ENCODE measurements at places on chromosomes 6 and 20. TPM values are rescaled to one million over a fixed set of nuclear protein-coding genes. Genes with fewer than 3 reads are reported as not detected.

GRCh38 chr6:3195420-3195694 lies 32.1 kb downstream of the TUBB2B start:
- H3K36me3 ChIP-seq, result no peaks in the 10 kb centered on the region
- no peaks in the 10 kb centered on the region for H3K27me3 ChIP-seq
- H3K4me3 ChIP-seq, result no peak overlapping the region
- peak overlapping the region; percentile 82 for H3K27ac ChIP-seq
- DNase-seq, result no peak

- no peak overlapping the region for H3K4me3 ChIP-seq
- peaks cover 10% of the 10 kb centered on the region for H3K4me1 ChIP-seq
- no peaks in the 10 kb centered on the region for H3K36me3 ChIP-seq
- H3K27ac ChIP-seq, result no peak overlapping the region
- H3K27me3 ChIP-seq, result no peaks in the 10 kb centered on the region
Observed at GRCh38 chr6:116018976-116019375, 41.7 kb downstream of the FRK start.

The TSPO2 gene
- polyA plus RNA-seq, result not detected

The PDE10A gene
- polyA plus RNA-seq, result 4.2 TPM

- DNase-seq, result peak; percentile 27
- H3K27me3 ChIP-seq, result no peaks in the 10 kb centered on the region
- no peak overlapping the region for H3K4me3 ChIP-seq
- H3K4me1 ChIP-seq, result peaks cover 19% of the 10 kb centered on the region
- H3K27ac ChIP-seq, result peak overlapping the region; percentile 78
Observed at GRCh38 chr6:169427856-169428255, 174.2 kb upstream of the THBS2 start.

GRCh38 chr6:44355640-44356039 lies 13.2 kb downstream of the SPATS1 start:
- no peaks in the 10 kb centered on the region for H3K27me3 ChIP-seq
- DNase-seq, result no peak

- no peak for DNase-seq
- H3K27me3 ChIP-seq, result no peaks in the 10 kb centered on the region
- no peak overlapping the region for H3K4me3 ChIP-seq
- no peaks in the 10 kb centered on the region for H3K36me3 ChIP-seq
Observed at GRCh38 chr6:54935739-54936138, 89.2 kb downstream of the FAM83B start.

The SOX18 gene
- polyA plus RNA-seq, result 23.5 TPM

DNA sequence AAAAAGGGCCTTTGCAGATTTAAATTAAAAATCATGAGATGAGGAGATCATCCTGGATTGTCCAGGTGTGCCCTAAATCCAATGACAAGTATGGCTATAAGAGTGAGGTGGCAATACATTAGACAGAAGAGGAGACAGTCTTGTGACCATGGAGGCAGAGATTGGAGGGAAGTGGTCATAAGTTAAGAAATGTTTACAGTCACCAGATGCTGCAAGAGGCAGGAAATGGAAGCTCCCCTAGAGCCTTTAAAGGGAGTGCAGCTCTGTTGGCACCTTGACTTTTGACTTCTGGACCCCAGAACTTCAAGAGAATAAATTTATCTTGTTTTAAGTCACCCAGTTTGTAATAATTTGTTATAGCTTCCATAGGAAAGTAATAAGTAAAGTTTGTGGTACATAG lies 61.1 kb downstream of the HMGN3 start:
- no peaks in the 10 kb centered on the region for H3K36me3 ChIP-seq
- H3K27me3 ChIP-seq, result no peaks in the 10 kb centered on the region
- DNase-seq, result no peak
- no peak overlapping the region for H3K4me3 ChIP-seq

DNA sequence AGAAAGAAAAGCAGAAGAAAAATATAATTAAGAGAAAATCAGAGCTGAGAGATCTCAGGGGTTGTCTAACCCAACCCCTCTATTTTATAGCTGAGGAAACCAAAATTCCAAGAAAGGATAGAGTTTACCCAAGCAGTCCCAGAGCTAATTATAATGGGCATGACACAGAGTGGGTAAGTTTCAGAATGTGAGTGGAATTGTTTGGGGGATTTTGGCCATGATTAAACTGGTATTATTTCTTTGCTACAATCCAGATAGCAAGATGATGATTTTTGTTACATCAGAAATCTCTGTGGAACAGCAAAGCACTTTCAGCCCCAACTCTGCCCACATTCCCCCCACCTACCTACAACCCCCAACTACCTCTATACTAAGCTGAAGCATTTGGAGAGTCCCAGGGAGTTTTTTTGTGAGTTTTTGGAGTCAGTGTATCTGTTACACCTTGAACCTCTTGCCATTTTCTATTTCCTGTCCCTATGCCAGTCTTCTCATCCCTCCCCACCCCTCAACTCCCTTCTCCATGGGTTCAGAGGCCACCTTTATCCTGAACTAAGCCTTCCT lies 24.7 kb downstream of the POFUT1 start:
- peaks cover 40% of the 10 kb centered on the region for H3K4me1 ChIP-seq
- peaks cover 76% of the 10 kb centered on the region for H3K36me3 ChIP-seq
- peak overlapping the region; percentile 67 for H3K27ac ChIP-seq
- no peak overlapping the region for H3K4me3 ChIP-seq
- H3K27me3 ChIP-seq, result no peaks in the 10 kb centered on the region
- DNase-seq, result no peak

DNA sequence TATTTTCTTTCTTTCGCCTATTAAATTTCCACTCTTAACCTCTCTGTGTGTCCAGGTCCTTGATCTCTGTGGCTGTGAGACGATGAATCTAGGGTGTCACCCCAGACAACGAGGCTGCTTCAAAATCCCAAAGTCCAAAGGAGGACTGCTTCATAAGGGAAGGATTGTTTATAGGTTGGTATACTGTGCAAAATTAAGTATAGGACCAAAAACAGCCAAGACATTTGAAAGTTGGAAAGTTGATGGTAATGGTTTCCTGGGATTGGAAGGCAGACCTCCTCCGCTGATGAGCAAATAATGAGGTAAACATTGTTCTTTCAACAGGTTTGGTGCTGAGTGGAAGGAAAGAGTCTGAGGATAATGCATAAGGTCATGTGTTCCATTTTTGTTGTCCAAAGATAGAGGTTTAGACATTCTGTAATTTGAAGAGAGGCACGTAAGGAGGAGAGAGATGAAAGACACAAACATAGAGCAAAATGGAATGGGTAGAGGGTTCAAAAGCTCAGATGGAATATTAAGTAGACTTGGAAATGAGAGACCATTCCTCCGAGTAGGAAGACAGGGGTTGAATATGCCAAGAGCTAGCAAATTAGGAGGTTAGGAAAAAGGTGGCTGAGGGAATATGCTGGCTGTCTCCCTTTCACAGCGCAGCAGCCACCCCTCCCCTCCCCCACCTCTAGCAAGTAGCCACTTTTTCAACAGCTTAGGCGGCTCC lies 24.8 kb downstream of the ZNF311 start:
- H3K4me1 ChIP-seq, result peaks cover 3% of the 10 kb centered on the region
- no peaks in the 10 kb centered on the region for H3K36me3 ChIP-seq
- peaks cover 15% of the 10 kb centered on the region for H3K27me3 ChIP-seq
- peak; percentile 11 for DNase-seq
- H3K27ac ChIP-seq, result no peak overlapping the region
- H3K4me3 ChIP-seq, result peak overlapping the region; percentile 73

DNA sequence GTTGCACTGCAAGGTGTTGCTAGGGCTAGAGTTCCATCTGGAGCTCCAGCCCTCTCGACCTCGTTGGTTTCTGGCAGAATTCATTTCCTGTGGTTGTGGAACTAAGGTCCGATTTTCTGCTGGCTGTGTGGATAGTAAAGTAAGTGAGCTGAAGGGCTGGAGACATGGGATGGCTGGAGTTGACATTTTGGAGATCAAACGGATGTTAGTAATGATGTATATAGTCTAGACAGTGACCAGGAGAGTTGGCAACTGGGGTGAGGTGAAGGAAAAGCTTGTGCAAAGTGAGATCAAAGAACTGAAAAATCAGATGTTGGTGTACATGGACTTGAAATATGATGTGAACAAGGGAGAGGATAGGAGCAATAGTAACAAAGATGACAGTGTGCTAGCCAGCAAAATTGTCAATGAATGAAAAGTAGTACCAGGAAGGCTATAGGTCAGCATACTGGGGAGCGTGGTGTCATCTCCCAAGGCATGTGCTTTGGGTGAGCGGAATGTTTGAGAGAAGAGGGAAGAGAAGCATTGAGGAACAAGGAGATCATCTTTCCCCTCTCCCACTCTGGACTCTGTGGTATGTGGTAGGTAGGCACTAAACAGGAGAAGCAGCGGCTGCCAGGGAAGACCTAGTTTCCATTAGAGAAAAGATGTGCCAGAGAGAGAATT lies 7.8 kb downstream of the QRSL1 start:
- H3K27me3 ChIP-seq, result no peaks in the 10 kb centered on the region
- H3K27ac ChIP-seq, result peak overlapping the region; percentile 56
- peaks cover 4% of the 10 kb centered on the region for H3K36me3 ChIP-seq

The SULF2 gene
- polyA plus RNA-seq, result 16.9 TPM

DNA sequence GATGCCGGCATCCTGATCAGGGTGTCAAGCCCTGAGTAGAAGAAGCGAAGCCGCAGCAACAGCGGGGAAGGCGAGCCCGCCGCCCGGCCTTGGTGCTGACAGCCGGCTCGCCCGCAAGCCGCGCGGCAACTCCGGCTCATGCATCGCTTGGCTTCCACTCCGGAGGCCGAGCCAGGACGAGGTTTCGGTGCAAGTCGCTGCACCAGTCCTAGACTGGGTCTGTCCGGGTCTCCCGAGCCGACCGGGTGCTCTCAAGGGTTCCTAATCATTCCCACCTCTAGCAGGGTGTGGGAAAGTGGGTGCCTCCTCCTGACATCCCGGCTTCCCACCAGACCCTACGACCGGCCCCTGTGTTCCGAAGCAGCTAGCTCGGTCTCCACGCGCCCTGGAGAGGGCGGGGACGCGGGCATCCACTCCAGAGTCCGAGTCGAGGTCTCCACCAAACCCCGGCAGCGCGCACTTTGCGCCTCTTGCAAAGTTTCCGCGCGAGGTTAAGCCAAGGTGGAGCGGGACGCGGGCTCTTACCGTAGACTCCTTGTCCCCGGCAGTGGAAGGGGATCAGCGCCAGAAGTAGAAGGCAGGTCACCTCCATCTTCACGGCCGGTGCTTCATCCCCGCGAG lies 1.4 kb downstream of the MDGA1 start:
- peaks cover 21% of the 10 kb centered on the region for H3K4me1 ChIP-seq
- no peaks in the 10 kb centered on the region for H3K36me3 ChIP-seq
- H3K27ac ChIP-seq, result no peak overlapping the region

The KIAA1755 gene
- 2.1 TPM for polyA plus RNA-seq

DNA sequence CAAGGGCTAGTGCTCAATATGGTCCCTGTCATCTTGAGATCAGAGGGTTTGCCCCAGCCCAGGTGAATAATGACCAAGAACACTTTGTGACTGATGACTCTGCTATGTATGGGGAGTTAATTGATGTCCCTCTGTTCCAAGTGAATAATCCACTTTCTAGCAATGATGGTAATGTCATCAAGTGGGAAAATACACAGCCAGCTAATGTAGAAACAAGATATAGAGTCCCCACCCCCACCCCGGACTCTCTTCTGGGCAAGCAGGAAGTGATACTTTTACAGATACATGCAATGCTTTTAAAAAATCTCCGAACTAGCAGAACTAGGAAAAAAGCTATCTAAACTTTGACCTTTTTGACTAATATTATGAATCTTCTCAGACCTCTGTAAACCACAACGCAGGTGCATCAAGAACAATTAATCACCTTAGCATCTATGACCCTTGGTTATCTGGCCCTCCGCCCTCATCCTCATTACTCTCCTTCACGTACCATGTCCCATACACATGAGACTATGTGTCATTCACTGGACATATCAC lies 30.5 kb downstream of the CNR1 start:
- H3K4me3 ChIP-seq, result no peak overlapping the region
- no peaks in the 10 kb centered on the region for H3K36me3 ChIP-seq
- H3K27me3 ChIP-seq, result no peaks in the 10 kb centered on the region
- no peak overlapping the region for H3K27ac ChIP-seq
- no peak for DNase-seq
- H3K4me1 ChIP-seq, result no peaks in the 10 kb centered on the region

GRCh38 chr6:110720066-110720465 lies 95.2 kb downstream of the CDK19 start:
- H3K36me3 ChIP-seq, result no peaks in the 10 kb centered on the region
- H3K4me3 ChIP-seq, result no peak overlapping the region
- no peaks in the 10 kb centered on the region for H3K4me1 ChIP-seq
- H3K27me3 ChIP-seq, result no peaks in the 10 kb centered on the region

The LRRC73 gene
- polyA plus RNA-seq, result 0.53 TPM

- H3K4me1 ChIP-seq, result peaks cover 4% of the 10 kb centered on the region
- H3K36me3 ChIP-seq, result no peaks in the 10 kb centered on the region
- H3K27me3 ChIP-seq, result peaks cover 95% of the 10 kb centered on the region
- H3K27ac ChIP-seq, result no peak overlapping the region
Observed at GRCh38 chr6:104943781-104944180, 13.1 kb upstream of the LIN28B start.

The FKBP1C gene
- polyA plus RNA-seq, result not detected

DNA sequence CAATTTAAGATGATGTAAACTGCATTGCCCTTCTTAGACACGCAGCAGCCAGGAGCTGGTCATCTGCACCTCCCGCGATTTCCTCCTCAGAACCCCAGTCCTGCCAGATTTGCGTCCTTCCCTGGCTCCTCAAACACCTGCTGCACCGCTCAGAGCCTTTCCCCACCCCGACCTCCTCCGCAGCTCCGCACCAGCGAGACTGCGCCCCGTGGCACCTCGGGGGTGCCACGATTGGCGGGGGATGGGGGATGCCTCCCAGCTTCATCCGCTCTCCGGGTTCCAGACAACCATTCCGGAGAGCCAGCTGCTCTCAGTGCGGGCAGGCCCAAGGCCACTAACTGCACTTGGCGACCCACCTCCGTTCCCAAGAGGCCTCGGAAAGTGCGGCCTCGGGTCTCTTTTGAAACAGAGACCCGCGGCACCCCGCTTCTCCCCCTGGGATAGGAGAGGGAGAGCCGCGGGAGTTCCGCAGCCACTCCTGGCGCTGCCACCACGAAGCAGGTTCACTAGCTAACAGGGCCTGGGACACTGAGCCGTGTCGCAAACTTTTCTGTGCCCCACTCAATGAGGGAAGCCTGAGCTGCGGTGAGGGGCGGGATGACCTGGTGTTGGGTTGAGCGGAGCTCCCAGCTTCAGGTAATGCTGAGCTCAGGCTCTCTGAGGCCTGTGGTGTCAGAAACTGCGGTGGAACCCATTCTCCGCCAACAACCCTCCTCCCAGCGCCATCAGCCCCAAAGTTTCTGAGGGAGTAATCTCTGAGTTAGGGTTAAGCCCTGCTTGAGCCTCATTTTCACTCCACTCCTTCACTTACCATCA lies 7.3 kb upstream of the TFAP2A start:
- peaks cover 93% of the 10 kb centered on the region for H3K27me3 ChIP-seq
- no peak for DNase-seq
- H3K36me3 ChIP-seq, result no peaks in the 10 kb centered on the region
- H3K4me3 ChIP-seq, result no peak overlapping the region
- H3K4me1 ChIP-seq, result peaks cover 18% of the 10 kb centered on the region
- H3K27ac ChIP-seq, result no peak overlapping the region

Measured in heart left ventricle (tissue), 16 donors.